NCI-H2081 treated with DMSO at 0.1 percent for 48 hours (cell line): ENCODE measurements at places on chromosomes 3 and 15.

GRCh38 chr3:45227071-45227820, 1.2 kb upstream of the TMEM158 start:
- no peak for DNase-seq

GRCh38 chr3:42174679-42175385, 83.7 kb downstream of the TRAK1 start:
- no peak for DNase-seq

DNA sequence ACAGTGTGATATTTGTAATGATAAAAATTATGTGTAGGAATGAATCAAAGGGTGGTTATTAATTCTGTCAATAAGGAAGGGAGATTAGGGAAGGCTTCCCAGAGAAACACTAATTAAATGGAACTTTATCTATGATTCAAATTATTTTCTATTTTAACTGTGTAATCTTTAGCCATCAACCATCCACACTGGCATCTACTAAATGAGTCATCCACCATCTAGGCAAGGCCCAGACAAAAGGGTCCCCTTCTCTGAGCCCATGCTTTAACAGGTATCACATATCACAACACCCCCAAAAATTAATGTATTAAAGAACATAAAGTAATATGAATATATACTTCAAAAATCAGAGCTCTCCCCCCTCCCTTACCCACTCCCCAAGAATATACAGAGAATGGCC, 19.9 kb upstream of the TPM1 start:
- DNase-seq = no peak

DNA sequence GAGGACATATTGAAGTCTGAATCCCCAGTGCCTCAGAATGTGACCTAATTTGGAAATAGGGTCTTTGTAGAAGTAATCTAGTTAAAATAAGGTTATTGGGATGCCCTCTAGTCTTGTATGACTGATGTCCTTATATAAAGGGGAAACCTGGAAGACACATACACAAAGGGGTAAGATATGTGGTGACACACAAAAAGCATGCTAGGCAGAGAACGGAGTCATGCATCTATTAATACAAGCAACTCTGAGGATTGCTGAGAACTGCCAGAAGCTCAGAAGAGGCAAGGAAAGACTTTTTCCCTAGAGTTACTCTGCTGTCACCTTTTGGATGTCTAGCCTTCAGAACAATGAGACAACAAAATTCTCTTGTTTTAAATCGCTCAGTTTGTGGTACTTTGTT, 58.1 kb upstream of the TMEM108 start:
- DNase-seq = no peak

DNA sequence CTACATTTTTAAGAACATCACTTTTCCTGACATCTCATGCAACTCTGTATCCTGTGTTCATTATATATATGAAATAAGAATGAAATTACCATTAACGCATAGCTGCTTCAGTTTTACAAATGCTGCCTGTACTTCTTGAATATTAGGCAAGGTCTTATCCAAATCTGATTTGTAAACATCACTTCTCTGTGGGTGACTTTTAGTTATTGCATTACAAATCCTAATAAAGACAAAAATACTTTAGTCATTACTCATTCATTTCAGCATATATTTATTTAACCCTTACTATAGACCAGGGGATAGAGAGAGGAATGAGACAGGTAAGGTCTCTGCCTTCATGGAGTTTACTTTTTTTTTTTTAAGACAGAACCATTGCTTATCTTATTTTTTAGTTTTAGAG, 36.8 kb downstream of the MTMR10 start:
- no peak for DNase-seq

GRCh38 chr3:120646771-120647432, 35.1 kb downstream of the HGD start:
- no peak for DNase-seq

DNA sequence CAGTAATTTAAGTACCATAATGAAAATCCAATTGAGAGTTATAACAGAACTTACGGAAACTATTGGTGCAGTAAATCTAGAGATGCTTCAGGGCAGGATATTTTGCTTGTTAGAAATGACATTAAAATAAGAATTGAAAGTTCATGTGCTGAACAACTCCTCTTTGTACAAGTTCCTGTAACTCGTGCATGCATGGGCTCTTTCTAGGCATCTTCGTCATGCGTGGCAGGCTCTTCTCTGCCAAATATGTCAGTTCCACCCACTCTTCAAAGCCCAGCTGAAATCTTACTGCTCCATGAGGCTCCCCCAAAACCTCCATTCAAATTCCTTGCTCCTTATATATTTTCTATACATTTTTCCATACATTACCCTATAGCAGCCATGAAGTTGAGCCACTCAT, 48.7 kb downstream of the FBN1 start:
- no peak for DNase-seq

DNA sequence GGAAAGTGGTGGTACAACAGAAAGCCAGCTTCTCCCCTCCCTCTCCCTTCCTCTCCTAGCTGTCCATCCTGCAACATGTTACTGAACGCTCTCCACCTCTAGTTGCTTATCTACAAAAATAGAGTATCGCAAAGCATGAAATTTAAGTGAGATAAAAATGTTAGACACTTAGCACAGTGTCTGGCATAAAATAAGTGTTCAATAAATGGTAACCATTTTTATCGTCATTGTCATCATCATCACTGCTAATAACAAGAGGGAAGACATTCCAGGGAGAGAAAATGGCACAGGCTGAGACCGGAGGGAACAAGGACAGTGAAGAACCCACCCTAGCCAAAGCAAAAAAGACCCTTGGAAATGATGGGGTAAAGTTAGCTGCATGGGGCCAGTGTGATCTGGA, 38.7 kb upstream of the SKOR1 start:
- DNase-seq = no peak

GRCh38 chr15:41804916-41805666, 22.8 kb upstream of the JMJD7 start:
- no peak for DNase-seq

GRCh38 chr3:108134555-108134880, 43.7 kb upstream of the CD47 start:
- no peak for DNase-seq

- no peak for DNase-seq
These were observed 5.2 kb upstream of the SIN3A start for GRCh38 chr15:75456710-75457109.

GRCh38 chr3:51099794-51100535, 285.1 kb upstream of the MANF start:
- no peak for DNase-seq

GRCh38 chr3:161163297-161163696, 57.8 kb upstream of the NMD3 start:
- DNase-seq = no peak

DNA sequence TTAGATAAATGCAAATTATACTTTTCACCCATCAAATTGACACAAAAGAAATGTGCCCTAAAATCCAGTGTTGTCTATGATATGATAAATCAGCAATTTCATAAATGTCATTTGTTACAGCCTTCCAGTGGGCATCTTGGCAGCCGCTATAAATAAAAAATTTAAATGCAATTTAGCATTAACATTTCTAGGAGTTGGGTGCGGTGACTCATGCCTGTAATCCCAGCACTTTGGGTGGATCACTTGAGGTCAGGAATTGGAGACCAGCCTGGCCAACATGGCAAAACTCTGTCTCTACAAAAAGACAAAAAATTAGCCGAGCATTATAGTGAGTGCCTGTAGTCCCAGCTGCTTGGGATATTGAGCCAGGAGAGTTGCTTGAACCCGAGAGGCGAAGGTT, 65.9 kb upstream of the POMGNT2 start:
- DNase-seq = no peak

DNA sequence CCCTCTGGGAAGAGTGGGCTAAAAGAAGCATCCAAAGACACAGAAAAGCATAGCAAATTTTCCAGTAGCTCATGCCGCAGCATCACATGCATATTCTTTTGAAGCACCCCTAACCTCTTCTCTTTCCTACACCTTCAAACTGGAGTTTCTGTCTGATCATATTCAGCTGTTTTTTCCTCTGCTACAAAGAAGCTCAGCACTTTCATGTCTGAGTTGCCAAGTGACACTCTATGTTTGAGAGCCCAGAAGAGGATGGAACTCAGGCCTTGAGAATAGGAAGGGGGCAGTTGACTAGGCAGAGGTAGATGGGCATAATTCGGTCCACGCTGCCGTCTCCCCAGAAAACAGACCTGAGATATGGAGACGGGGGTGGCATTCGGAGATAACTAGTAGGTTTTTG, 489.6 kb upstream of the NR2F2 start:
- no peak for DNase-seq

GRCh38 chr3:114739627-114740026, 407.5 kb downstream of the ZBTB20 start:
- DNase-seq = no peak

DNA sequence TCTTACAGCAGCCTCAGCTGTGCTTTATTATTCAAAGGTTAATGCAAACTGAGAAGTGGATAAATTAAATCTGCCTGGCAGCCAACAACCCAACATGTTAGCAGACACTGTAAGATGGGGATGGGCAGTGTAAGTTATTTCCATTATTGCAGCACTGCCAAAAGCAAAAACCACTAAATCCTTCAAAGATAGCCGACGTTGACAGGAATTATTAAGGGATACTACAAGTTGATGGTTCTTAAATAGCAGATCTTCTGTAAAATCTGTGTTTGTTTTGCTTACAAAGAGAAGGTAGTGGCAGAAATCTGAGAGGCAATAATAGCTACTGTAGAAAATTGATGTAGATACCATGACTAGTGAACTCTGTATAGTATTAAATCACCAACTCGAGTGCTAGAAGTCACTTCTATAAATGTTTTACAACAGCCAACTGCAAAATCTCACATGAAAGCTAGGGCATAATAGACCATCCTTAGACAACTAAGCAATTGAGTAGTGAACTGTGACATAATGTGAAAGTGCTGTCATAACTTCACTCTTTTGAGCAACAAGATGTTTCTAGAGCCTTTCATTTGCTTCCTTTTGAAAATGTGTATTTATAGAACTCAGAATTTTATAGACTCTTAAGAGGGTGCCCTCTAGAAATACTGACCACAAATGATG, 278.6 kb downstream of the UBE2E2 start:
- DNase-seq = no peak

- DNase-seq = no peak
These were observed 1.1 kb downstream of the MYEF2 start for GRCh38 chr15:48176957-48177356.

- no peak for DNase-seq
These were observed 175.5 kb upstream of the SLCO3A1 start for GRCh38 chr15:91678003-91678402.

GRCh38 chr3:24052446-24052845, 107.4 kb downstream of the NR1D2 start:
- DNase-seq = no peak

DNA sequence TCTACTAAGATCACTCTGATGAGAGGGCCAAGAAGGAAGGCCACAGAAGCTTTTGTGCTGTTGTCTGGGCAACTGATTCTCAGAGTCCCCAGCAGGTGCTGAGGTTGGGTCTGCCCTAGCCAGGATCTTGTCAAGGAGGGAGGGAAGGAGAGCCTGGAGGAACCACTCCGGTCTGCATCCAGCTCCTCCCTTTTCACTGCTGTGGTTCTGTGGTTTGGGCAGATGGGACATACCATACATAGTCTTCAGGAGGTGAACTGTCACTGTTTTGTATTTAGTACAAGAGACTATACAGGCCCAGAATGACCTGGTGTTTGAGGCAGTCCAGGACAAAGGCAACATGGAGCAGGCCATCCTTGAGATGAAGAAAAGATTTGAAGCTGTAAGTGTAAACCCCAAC, 21.9 kb downstream of the C3orf62 start:
- DNase-seq = no peak

DNA sequence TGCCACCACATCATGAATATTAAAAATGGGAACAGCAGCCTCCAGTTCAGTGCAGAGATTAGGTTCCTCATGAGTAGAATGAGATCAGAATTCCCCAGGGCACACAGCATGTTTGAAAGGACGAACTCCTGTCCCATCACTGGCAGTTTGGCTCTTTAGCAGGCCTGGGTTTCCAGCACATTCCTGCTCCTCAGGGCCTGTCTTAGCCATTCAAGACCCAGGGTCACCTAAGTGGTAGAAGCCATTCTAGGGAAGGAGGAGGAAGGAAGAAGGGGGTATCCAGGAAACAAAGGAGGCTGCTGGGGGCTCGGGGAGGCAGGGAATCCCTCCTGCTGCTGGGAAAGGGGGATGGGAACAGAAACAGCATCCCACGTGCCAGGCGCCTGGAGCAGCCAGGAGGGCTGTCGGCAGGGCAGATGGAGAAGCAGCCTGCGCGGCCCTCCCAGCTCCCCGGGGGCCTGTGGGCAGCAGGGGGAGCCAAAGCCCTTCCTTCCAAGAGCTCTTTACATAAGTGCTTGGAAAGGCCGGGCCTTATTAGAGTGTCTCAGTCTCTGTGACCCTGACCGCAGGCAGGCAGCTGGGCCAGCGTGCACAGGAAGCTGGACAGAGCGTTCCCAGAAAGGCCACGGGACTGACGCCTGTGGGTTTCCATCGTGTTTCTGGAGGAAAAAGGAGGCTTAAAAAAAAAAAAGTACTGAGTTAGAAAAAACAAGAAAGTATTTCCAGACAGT, 24.7 kb downstream of the LOXL1 start:
- no peak for DNase-seq

DNA sequence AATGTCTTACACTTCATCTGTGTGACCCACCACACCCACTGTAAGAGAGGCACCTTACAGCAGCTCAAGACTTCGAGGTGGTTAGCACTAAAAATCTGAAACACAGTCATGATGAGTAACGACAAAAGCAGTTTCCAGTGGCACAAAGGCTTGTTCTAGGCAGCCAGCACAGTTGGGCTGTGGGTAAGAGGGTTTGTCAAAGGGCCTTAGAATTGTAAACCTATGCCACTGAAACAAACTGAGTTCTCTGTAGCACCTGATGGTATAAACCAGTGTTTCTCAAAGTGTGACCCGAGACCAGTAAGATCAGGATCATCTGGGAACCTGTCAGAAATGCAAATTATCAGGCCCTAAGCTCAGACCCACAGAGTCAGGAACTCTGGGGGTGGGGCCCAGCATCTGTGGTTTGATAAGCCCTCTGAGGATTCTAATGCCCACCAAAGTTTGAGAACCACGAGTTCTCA, 36.5 kb downstream of the DAPK2 start:
- DNase-seq = no peak

DNA sequence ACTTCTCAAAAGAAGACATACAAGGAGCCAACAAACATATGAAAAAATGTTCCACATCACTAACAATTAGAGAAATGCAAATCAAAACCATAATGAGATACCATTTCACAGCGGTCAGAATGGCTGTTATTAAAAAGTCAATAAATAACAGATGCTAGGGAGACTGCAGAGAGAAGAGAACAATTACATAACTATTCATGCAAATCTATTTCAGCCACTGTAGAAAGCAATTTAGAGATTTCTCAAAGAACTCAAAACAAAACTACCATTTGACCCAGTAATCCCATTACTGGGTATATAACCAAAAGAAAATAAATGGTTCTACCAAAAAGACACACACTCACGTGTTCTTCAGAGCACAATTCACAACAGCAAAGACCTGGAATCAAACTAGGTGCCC, 116.3 kb downstream of the VPS13C start:
- DNase-seq = no peak

GRCh38 chr15:82900511-82901060, 51.9 kb downstream of the HOMER2 start:
- no peak for DNase-seq

GRCh38 chr3:6785726-6786125, 75.2 kb upstream of the GRM7 start:
- no peak for DNase-seq

GRCh38 chr15:93384886-93385285, 295.9 kb upstream of the RGMA start:
- no peak for DNase-seq
